ENCODE measurements at places on chromosomes 7 and 10. TPM values are rescaled to one million over a fixed set of nuclear protein-coding genes. Genes with fewer than 3 reads are reported as not detected.

The SPDYE9 gene
- total RNA-seq = not detected

The HIPK2 gene
- total RNA-seq = 22.2 TPM

The TUBAL3 gene
- 0.19 TPM for total RNA-seq

The ZFAND2A gene
- total RNA-seq = 59.6 TPM

The HYAL4 gene
- total RNA-seq = not detected

The MYL7 gene
- not detected for total RNA-seq

The ZNF511 gene
- 68.8 TPM for total RNA-seq

The RBM20 gene
- 2.6 TPM for total RNA-seq

The PARD3 gene
- total RNA-seq = 64.0 TPM

The MEOX2 gene
- not detected for total RNA-seq

The NKX2-3 gene
- total RNA-seq = 0.07 TPM

The CDH23 gene
- total RNA-seq = 3.4 TPM

The EN2 gene
- 0.99 TPM for total RNA-seq

The CRPPA gene
- total RNA-seq = 0.42 TPM

The KIAA1217 gene
- total RNA-seq = 1.4 TPM

The DYNC1I1 gene
- not detected for total RNA-seq

The AKR1B15 gene
- total RNA-seq = 34.3 TPM

The FANK1 gene
- 2.8 TPM for total RNA-seq

The ASZ1 gene
- total RNA-seq = not detected

The CPED1 gene
- total RNA-seq = not detected

The PSD gene
- total RNA-seq = 0.55 TPM

The CNPY4 gene
- 11.7 TPM for total RNA-seq

The PNLIP gene
- not detected for total RNA-seq

The PTN gene
- total RNA-seq = not detected

The GRID1 gene
- 0.32 TPM for total RNA-seq

The NXPH1 gene
- total RNA-seq = not detected

The LRRC18 gene
- not detected for total RNA-seq

The LBX1 gene
- not detected for total RNA-seq

The MYH16 gene
- total RNA-seq = 0.32 TPM

The CYP3A4 gene
- not detected for total RNA-seq

The IL6 gene
- 1.0 TPM for total RNA-seq

The C10orf143 gene
- 0.27 TPM for total RNA-seq

The TMEM176A gene
- total RNA-seq = not detected

The ASAH2 gene
- 0.38 TPM for total RNA-seq

The TECPR1 gene
- total RNA-seq = 6.5 TPM

The CUEDC2 gene
- total RNA-seq = 63.9 TPM

The CALHM3 gene
- total RNA-seq = 0.20 TPM

The ANXA8L1 gene
- total RNA-seq = 98.4 TPM

The FAM180A gene
- not detected for total RNA-seq

The FGFBP3 gene
- 2.7 TPM for total RNA-seq

The GPR141 gene
- total RNA-seq = not detected

The PRXL2A gene
- total RNA-seq = 43.9 TPM

The NRAP gene
- total RNA-seq = not detected

The LRRD1 gene
- total RNA-seq = not detected

The OR2A7 gene
- total RNA-seq = not detected

The ZPBP gene
- total RNA-seq = not detected

The TMEM229A gene
- total RNA-seq = not detected

The SLC26A5 gene
- total RNA-seq = not detected

The SMKR1 gene
- 10.1 TPM for total RNA-seq

The TCERG1L gene
- total RNA-seq = not detected

The SLC39A12 gene
- total RNA-seq = not detected

The FLNC gene
- 4.7 TPM for total RNA-seq

The HOXA7 gene
- 4.7 TPM for total RNA-seq

The PTPN20 gene
- total RNA-seq = 4.7 TPM

The CCNY gene
- 56.9 TPM for total RNA-seq

The ELOVL3 gene
- 0.28 TPM for total RNA-seq

Measured in A549 treated with GW870086 at 1 μM for 4 hours (cell line).